Regular cardiac myocyte (primary cell): ENCODE measurements at places on chromosomes 4 and X. TPM values are rescaled to one million over a fixed set of nuclear protein-coding genes. Genes with fewer than 3 reads are reported as not detected.

The TSPAN7 gene
- 0.28 TPM in 1 of 2 replicates, not detected in the other for total RNA-seq

The GASK1B gene
- total RNA-seq, result 33.0 and 81.7 TPM in 2 replicates

The TMEM192 gene
- total RNA-seq, result 6.1 and 9.0 TPM in 2 replicates

The CCSER1 gene
- total RNA-seq, result under 0.01 TPM in 1 of 2 replicates, not detected in the other

The CCKAR gene
- under 0.01 TPM in 1 of 2 replicates, not detected in the other for total RNA-seq

The TRIML2 gene
- total RNA-seq, result 0.19 and 0.28 TPM in 2 replicates

The TMEM271 gene
- total RNA-seq, result not detected in 2 replicates

The RRH gene
- total RNA-seq, result not detected in 2 replicates

The MUC7 gene
- not detected in 2 replicates for total RNA-seq

The UGT2B17 gene
- not detected in 2 replicates for total RNA-seq

The DCAF8L2 gene
- total RNA-seq, result not detected in 2 replicates

The AMTN gene
- total RNA-seq, result not detected in 2 replicates

The C4orf36 gene
- total RNA-seq, result under 0.01 and 0.38 TPM in 2 replicates

The TLR10 gene
- total RNA-seq, result under 0.01 TPM in 1 of 2 replicates, not detected in the other

The PHOX2B gene
- total RNA-seq, result not detected in 2 replicates

The TCEAL3 gene
- total RNA-seq, result 14.9 and 19.9 TPM in 2 replicates

The SPANXC gene
- total RNA-seq, result not detected in 2 replicates

The SMAD1 gene
- total RNA-seq, result 10.1 and 10.5 TPM in 2 replicates

The PPARGC1A gene
- 0.38 and 1.1 TPM in 2 replicates for total RNA-seq

The FRG1 gene
- total RNA-seq, result 31.3 and 35.9 TPM in 2 replicates

The AGTR2 gene
- not detected in 2 replicates for total RNA-seq

The BEX5 gene
- 0.28 TPM in 1 of 2 replicates, not detected in the other for total RNA-seq

The BST1 gene
- total RNA-seq, result 6.7 and 39.5 TPM in 2 replicates

The DSPP gene
- not detected in 2 replicates for total RNA-seq

The VEGFC gene
- total RNA-seq, result 35.5 and 42.4 TPM in 2 replicates

The H2BW2 gene
- total RNA-seq, result not detected in 2 replicates

The TMPRSS11B gene
- total RNA-seq, result not detected in 2 replicates

The ZNF732 gene
- 0.28 and 1.2 TPM in 2 replicates for total RNA-seq

The TBC1D1 gene
- total RNA-seq, result 88.5 and 117 TPM in 2 replicates

The SGMS2 gene
- 153 and 221 TPM in 2 replicates for total RNA-seq

The TMPRSS11A gene
- total RNA-seq, result not detected in 2 replicates

The ABHD18 gene
- 4.4 and 5.4 TPM in 2 replicates for total RNA-seq

The TMPRSS11E gene
- not detected in 2 replicates for total RNA-seq

The PABPC1L2B gene
- total RNA-seq, result not detected in 2 replicates

The CXorf65 gene
- not detected in 2 replicates for total RNA-seq

The EGFL6 gene
- total RNA-seq, result not detected in 2 replicates

The INTU gene
- 3.1 and 11.8 TPM in 2 replicates for total RNA-seq

The CSAG3 gene
- not detected in 2 replicates for total RNA-seq

The HPGDS gene
- total RNA-seq, result 0.28 TPM in 1 of 2 replicates, not detected in the other

The STAP1 gene
- total RNA-seq, result not detected in 2 replicates

The MSANTD1 gene
- 0.56 and 0.58 TPM in 2 replicates for total RNA-seq

The SSX4 gene
- not detected in 2 replicates for total RNA-seq

The ERAS gene
- total RNA-seq, result not detected in 2 replicates

The PFKFB1 gene
- 0.19 TPM in 1 of 2 replicates, not detected in the other for total RNA-seq

The ARMCX4 gene
- total RNA-seq, result 5.4 and 6.8 TPM in 2 replicates

The MBNL3 gene
- total RNA-seq, result 0.56 and 0.96 TPM in 2 replicates

The F11 gene
- total RNA-seq, result not detected in 2 replicates

The HTN1 gene
- not detected in 2 replicates for total RNA-seq

The GIMD1 gene
- 0.19 and 0.28 TPM in 2 replicates for total RNA-seq

The MGAT4D gene
- total RNA-seq, result not detected in 2 replicates

The CD38 gene
- total RNA-seq, result under 0.01 and 0.19 TPM in 2 replicates

The EGF gene
- total RNA-seq, result 0.19 and 0.56 TPM in 2 replicates

The GABRA4 gene
- total RNA-seq, result under 0.01 TPM in 1 of 2 replicates, not detected in the other

The CCDC149 gene
- 4.6 and 10.1 TPM in 2 replicates for total RNA-seq

The BEX1 gene
- total RNA-seq, result 24.7 and 31.9 TPM in 2 replicates

The TMEM31 gene
- total RNA-seq, result not detected in 2 replicates
